ENCODE measurements at places on chromosomes 11 and 22.

- no peak for DNase-seq
Observed at GRCh38 chr11:61637277-61637676, 42.9 kb upstream of the DAGLA start.

- DNase-seq, result no peak
Observed at GRCh38 chr11:47415949-47416472, 7.6 kb downstream of the SLC39A13 start.

GRCh38 chr22:24265734-24266133 is 4.9 kb upstream of the SPECC1L start:
- no peak for DNase-seq

DNA sequence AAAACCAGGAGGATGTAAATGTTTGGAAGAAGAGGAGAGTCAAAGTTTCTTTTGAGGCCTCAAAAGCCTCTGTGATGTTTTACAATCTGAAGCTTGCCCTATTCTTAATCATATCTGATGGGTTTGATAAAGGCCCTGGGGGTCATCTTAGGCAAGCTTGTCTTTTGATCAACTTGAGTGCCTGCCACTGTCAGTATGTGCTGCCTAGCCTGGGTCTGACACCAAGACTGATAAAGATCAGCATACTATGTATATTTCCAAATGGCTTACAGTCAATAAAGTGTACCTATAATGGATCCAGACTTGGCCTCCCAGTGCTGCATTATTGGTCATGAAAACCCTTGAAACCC is 12.7 kb downstream of the EHF start:
- no peak for DNase-seq

GRCh38 chr11:112852143-112852866 is 108.9 kb upstream of the NCAM1 start:
- no peak for DNase-seq

DNA sequence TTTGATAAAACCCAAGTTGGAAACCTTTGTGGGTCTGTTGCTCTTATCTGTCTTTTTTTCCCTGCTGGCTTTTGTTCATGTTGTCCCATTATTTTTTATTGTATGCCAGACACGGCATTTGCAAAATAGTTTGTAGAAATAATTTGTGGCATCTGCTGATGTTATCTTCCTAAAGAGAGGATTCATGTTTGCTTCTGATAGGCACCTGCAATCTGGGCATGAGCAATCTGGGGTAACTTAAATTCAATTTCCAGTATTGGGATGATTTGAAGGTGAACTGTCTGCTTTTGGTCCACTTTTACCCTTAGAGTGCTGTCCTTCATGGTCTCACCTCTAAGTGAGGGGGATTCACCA is 126.9 kb downstream of the CEP164 start:
- no peak for DNase-seq

DNA sequence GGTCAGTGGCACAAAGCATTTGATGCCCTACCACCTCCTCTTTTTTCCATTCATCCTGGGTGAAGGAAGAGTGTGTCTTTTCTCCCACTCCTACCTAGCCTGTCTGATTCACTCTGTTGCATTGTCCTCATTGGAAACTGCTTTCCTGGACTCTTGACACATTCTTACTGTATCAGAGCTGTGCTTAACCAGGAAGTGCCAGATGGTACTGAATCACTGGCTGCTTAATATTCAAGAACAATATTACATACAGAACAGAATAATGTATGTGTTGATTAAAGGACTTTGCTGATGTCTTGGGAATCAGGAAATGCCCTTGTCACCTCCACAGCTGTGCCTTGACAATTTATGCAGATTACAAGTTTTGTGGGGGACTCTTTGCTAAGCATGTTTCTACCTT is 44.4 kb downstream of the SVIP start:
- no peak for DNase-seq

DNA sequence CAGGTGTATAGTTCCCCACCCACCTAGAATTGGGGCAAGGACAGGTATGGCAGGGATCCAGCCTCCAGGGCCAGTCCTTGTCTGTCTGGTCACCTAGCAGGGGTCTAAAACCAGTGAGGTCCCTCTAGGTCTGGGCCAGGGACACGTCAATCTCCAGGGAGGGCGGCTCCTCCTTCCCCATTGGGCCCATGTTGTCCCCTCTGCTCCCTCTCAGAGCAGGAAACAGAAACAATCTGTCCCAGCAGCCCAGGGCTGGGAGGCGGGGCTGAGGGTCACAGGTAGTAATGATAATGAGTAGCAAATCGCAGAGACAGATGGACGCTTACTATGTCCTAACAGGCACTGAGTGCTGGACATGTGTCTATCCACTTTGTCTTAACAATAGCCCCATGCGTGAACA is 22.8 kb upstream of the SYT7 start:
- DNase-seq, result no peak

- DNase-seq, result no peak
Observed at GRCh38 chr11:125268611-125269010, 104.1 kb downstream of the PKNOX2 start.

DNA sequence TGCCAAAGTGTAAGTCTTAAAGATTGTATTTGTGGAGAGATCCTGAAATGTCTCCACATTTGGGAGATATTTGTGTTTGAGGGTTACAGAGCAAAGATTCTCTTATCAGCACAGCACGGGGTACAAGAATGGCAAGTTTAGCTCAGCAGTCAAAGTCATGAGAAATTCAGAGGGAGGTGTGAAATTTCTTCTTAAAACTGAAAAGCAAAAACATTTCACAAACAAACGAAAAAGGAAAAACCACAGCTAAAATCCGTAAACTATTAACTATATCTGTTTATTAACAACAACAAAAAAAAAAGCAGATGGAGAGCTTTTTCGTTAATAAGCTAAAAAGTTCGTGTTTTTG is 40.9 kb upstream of the ETS1 start:
- no peak for DNase-seq

DNA sequence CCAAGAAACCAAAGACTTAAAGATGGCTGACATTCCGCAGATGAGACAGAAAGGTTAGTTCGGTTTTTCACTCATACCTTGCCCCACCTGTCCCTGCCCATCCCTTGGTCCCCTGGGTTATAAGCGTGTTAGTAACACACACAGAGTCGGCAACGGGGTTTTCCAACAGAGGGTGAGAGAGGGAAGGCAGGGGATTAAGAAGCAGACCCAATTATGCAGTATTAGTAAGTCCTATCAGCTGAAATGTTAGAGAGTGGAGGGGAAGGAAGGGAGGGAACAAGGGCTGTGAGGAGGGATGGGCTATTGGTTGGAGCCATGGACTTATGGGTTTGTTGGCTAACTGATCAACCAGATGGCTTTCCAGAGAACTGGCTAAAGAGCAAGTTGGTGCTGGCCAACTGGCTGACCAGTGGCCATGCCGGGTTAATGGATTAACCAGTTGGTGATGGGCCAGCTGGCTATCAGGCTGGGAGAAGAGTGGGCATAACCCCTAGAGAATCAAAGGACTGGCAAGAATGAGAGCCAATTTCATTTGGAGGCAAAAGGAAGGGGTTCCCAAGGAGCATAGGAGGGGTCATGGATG is 45.5 kb downstream of the NRXN2 start:
- no peak for DNase-seq

- DNase-seq, result no peak
Observed at GRCh38 chr22:45212306-45212709, 28.4 kb downstream of the KIAA0930 start.

GRCh38 chr11:73528483-73529203 is 69.3 kb downstream of the FAM168A start:
- DNase-seq, result no peak

GRCh38 chr11:102121329-102121728 is 11.1 kb downstream of the YAP1 start:
- no peak for DNase-seq

- DNase-seq, result no peak
Observed at GRCh38 chr22:29658176-29658575, 54.7 kb downstream of the NF2 start.

- DNase-seq, result no peak
Observed at GRCh38 chr22:46659059-46659790, 39.0 kb downstream of the GRAMD4 start.

DNA sequence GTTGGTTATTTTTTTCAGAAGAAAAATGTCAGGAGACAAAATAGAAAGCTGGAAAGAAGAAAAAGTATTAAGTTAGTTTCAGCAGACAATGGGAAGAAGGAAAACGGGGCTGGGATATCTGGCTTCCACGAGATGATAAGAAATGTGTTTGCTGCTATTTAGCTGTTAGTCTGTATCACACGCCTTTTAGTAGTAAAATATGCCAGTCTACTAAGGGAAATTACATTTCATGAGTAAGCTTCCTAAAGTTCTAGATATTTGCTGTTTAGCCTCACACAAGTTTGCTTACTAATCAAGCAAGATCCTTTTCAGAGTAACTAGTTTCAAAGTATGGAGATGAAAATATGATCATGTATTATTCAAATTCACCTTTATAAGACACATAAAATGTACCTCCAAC is 1.5 kb downstream of the OR51B4 start:
- DNase-seq, result no peak

GRCh38 chr11:65431451-65432099 is 9.0 kb downstream of the NEAT1 start:
- no peak for DNase-seq

- DNase-seq, result no peak
Observed at GRCh38 chr11:20213790-20214189, 53.5 kb upstream of the DBX1 start.

- no peak for DNase-seq
Observed at GRCh38 chr11:8342821-8343681, 79.4 kb upstream of the LMO1 start.

- no peak for DNase-seq
Observed at GRCh38 chr11:106087815-106088435, 10.5 kb downstream of the AASDHPPT start.

DNA sequence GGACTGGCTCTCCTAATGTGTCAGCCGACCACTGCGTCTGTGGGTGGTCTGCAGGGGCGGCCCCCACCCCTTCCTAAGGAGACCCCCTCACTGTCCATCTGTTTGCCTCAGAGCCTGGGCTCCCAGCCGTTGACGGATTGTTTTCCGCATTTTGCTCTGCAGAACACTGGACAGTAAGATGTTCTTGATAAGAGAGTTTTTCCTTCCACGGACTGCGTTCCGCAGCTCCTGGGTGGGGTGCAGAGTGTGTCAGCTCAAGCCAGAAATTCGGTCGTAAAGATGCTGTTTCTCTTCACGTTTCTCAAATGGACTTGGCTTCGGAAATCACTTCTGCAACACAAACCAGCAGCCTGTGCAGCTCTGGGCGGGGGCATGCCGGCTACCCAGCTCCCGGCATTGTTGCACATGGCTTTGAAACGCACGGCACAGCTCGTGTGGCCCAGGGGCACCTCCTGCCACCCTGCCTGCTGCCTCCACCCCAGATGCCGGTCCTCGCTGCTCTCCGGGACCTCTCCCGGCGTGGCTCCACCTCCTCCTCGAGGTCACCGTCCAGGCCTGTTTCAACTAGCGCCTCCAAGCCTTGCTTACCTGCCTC is 2.9 kb upstream of the MRGPRG start:
- peak; percentile 67 for DNase-seq

- no peak for DNase-seq
Observed at GRCh38 chr11:19933801-19934488, 221.3 kb downstream of the NAV2 start.

GRCh38 chr11:106875013-106875412 is 143.3 kb downstream of the GUCY1A2 start:
- no peak for DNase-seq

GRCh38 chr11:29432719-29433325 is 584.0 kb downstream of the KCNA4 start:
- no peak for DNase-seq

- peak; percentile 65 for DNase-seq
Observed at GRCh38 chr22:47191671-47192650, 429.5 kb downstream of the TBC1D22A start.

DNA sequence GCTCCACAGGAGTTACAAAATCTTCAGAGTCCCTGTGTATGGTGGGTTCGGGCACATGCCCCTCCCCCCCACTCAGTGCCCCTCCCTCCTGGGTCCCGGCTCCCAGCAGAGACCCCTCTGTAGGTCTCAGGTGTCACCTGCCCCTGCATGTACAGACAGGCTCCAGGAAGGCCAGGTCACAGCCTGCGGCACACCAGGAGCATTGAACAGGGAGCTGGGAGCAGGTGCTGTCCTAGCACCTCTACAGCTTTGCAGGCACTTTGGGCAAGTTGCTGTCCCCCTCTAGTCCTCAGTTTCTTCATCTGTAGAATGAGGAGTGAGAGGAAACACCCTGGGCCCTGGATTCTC is 80.1 kb upstream of the RTL6 start:
- DNase-seq, result peak; percentile 47

DNA sequence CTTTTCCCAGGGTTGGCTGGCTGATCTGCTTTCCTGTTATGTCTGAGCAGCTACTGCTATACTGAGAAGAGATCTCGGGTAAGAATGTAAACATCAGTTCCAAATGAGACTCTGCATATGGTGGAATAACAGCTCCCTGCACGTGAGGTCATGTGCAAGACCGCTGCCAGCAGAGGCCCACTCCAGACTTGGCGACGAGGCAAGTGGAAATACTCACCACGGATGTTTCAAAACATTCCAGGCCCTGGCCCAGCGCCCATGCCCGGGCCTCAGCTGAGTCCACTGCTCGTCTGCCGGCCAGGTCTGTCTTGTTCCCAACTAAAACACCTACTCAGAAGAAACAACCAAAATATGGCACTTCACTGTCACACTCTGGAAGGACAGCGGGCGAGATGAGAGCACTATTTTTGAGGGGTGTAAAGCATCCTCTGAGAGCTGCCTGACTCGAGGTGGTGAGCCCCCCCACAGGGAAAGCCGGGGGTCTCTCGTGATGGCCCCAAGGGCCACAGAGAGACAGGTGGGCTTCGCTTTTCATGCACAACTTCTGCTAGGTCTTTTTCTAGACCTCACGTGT is 13.1 kb downstream of the IFT27 start:
- DNase-seq, result no peak

DNA sequence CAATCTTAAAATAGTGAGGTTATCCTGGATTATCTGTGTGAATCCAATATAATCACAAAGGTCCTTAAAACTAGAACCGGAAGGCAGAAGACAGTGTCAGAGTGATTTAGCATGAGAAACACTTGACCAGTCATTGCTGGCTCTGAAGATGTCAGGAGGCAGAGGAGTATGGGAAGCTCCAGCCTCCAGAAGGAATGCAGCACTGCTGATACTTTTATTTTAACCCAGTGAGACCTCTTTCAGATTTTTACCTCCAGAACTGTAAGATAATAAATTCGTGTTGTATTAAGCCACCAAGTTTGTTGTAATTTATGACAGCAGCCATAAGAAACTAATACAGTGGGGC is 134.4 kb upstream of the ZC3H12C start:
- no peak for DNase-seq

GRCh38 chr11:2930704-2931419 is 1.6 kb upstream of the PHLDA2 start:
- no peak for DNase-seq

- no peak for DNase-seq
Observed at GRCh38 chr22:38862375-38863329, 9.4 kb downstream of the CBX6 start.

GRCh38 chr11:72038491-72038890 is 39.8 kb downstream of the IL18BP start:
- no peak for DNase-seq

GRCh38 chr11:119156496-119156895 is 7.6 kb downstream of the ABCG4 start:
- DNase-seq, result no peak

DNA sequence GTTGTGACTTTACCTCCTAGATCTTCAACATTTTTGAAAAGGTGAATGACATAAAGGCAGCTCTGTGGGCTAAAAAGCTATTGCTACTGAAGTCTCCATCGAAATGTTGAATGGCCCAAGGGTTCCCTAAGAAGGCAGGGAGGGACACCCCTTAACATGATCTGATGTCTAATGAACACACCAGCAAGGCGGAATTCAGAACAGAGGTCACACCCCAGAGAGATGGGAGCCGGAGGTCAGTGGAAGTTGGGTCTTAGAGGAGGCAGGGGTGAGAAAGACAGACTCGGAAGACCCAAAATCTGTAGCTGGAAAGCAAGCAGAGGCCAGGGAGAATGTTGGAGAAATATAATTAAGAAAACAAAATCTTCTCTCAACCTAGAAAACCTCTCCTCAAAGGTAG is 79.0 kb downstream of the TRIM29 start:
- peak; percentile 25 for DNase-seq
